ENCODE measurements at places on chromosomes 5 and 9.

DNA sequence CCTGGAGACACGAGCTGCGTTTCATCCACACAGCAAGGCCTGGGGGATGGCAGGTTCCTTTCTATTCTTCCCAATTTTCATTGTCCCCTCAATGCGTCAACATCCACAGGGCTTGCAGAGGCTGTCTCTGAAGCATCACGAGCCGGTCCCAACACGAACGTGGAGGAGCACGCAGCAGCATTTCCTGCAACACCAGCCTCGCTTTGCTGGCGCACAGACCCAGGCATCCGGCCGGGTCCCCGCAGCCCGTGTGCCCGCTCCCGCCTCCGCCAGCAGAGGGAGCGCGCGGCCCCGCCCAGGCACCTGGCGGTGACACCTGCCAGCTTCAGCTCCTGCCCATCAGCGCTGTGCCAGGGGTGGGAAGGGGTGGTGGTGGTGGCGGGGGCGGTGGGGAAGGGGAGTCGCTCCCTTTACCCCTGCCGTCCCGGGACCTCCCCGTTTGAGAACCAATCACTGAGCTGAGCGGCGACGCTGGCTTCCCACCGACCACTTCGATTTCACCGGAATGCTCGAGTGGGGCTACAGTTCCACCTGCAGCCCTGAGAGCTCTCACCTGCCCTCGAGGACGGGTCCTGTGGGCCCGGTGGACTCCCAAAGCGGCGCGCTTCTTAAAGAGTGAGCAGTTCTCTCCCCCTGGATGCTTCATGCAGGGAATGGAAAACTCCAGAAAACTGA lies 464.5 kb downstream of the ICE1 start:
- DNase-seq, result no peak

GRCh38 chr5:65068410-65068809 lies 299.7 kb downstream of the CWC27 start:
- DNase-seq, result no peak

DNA sequence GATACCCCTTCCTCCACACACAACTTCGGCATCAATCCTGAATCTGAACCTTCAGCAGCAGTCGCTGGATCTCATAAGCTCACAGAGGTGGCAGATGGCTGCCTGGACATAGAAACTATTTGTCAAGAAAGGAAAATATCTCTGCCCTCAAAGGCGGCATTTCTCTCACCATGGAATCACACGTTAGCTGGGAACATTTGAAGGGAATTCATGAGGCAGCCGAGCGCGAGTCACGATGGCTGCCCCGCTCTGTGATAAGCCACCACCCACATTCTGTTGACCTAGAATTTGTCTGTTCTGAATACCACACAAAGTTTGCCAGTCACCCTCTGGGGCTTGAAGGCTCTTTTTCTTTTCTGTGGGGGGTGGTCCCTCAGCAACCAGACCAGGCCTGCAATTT lies 157.9 kb downstream of the FSTL4 start:
- DNase-seq, result no peak

DNA sequence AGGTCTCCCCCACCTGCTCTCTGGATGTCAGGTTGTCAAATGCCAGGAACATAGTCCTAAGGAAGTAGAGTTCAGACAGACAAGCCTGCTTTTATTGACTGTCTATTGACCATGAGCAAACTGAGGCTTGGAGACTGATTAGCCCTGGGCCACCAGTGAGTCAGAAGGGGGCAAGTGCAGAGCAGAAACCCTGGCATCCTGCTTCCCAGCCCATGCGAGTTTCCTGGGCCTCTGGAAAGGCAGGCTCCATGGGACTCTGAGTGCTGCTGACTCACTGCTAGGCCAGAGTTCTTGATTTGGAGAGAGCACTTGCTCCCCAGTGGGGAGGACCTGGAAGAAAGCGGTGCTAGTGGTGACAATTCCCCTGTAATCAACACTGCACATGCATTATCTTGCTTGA lies 2.8 kb upstream of the HBEGF start:
- no peak for DNase-seq

- peak; percentile 76 for DNase-seq
These were observed 45.9 kb upstream of the PJA2 start for GRCh38 chr5:109455598-109456096.

DNA sequence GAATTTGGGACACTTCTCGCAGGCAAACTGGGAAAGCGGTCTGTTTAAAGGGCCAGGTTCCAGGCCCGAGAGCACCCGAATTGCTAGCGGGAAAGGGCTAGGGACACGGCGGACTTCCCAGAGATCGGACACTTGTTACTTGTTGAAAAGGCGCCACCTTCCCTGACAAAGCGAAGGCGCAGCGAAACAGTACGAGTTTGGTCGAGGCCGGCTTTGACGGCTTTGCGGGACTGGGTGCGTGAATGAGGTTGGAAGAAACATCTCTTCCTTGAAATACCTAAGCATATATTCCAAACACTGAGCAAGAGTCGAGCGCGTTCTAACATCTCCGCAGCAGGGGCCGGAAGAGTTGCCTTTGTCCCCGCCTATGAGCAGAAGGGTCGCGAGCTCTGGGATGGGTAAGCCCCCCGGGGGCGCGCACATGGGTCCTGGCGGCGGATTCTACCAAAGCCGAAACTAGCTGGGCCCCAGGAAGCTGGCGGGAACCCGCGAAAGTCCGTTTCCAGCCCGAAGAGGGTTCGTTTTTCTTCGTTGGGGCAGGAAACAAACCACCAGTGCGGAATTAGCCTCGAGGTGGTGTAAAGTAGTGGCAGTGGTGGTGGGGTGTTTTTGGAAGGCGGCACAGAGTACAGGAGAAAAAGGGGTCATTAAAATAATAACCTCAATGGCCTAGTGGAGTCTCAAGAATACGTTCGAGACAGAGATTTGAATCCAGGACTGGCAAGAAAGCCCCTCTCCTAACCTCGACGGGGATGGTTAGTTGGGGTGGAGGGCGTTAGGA lies 1.5 kb downstream of the GDNF start:
- DNase-seq, result peak; percentile 33

DNA sequence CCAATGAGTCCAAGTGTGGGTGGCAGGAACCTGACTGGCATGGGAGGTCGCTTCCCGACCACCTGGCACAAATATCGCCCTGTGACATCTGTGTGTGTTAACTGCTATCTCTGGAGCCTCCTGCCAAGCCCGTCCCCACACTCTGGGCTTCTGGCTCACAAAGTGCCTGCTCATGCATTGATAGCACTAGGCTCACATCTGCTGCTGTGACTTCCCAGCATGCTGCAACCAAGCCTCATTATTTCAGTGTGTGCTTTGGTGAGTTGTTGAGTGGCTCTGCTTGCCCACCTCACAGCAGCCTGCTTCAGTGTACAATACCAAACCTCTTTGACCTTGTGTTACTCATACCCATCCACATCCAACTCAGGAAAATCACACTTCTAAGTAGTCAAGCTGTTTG lies 139.8 kb downstream of the APBA1 start:
- DNase-seq, result no peak

DNA sequence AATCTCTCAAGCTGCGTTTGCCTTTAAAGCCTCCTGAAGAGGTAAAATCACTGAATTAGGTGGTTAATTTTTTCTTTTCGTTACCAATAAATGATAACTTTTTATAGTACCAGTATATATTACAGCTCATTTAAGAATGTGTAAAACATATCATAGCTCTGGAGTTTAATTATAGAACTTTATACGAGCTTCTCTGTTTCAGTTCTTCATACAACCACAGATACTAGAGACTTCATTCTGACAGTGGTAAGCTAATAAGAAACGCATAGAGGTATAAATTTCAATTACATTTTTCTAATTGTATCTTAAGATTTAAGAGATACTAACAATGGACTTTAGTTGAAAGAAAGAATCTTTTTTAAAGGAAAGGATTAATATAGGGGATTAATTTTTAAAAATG lies 73.9 kb downstream of the PBX3 start:
- no peak for DNase-seq

DNA sequence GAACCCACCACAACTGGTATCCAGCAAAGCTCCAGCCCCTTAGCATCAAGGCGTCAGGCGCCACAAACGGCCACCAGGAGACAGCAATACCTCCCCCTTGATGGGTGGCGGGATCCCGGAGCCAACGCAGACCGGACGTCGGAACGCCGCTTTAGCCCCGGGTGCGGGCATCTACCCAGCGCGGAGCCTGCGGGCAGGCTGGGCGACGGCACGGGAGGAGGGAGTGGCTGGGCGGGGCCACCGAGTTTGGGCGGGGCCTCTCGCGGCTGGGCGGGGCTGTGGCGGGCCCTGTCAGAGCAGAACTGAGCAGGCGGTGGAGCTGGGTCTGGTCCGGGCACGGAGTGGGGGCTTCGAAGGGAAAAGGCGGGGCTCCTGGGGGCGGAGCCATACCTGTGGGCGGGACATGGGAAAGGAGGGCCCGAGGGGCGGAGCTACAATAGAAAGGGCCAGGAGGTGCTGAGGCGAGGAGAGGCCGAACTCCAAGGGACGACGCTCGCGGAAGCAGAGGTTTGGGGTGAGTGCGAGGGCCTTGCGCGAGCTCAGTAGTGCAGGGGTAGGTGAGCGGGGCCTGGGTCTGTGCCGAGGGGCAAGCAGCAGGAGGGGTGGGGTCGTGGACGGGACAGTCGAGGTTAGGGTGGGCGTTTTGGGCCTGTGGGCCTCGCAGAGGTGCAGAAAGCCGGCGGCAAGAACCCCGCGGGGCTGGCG lies 40.2 kb upstream of the GARNL3 start:
- DNase-seq, result peak; percentile 85

DNA sequence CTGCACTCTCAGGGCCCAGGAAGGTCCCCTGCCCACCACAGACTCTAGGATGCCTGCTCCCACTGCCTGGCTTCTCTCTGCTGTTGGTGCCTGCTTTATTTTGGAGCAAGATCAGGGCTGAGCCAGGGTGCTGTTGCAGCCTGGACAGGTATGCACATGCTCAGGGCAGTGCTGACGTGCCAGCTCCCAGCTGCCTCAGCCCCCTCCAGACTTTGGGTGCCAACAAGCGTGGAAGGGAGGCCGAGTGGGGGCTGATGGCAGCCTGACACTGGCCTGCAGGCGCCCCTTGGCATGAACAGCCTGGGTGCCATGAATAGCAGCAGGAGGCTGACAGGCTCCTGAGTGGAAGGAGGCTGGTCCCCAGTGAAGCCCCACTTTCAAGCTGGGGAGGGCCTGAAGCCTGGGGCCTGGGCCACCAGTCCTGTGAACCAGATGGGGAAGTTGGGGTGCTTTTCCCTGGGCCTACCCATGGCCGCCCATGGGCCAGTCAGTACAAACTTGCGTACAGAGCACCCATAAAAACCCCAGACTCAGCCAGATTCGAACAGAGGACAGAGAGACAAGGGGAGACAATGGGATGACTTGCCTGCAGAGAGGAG lies 6.8 kb downstream of the AMBP start:
- DNase-seq, result no peak

DNA sequence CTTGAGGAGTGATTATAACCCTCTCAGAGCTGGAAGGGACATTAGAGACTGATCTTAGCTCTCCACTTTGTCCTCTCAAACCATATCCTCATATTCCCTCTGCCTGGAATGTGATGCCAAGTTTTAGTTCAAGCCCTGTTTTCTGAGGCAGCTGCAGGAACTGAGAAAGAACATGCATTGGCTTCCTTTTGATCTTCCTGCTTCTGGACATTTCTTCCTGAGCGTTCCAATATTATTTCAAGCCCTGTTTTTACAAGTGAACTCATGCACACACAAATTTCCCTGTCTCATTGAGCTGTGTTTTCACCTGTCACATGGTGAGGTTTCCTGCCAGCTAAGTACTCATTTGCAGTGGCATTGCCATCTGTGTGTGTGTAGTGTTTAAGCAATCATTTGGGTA lies 17.0 kb downstream of the FOCAD start:
- no peak for DNase-seq

- DNase-seq, result no peak
These were observed 219.5 kb downstream of the PCSK5 start for GRCh38 chr9:76109953-76110352.

DNA sequence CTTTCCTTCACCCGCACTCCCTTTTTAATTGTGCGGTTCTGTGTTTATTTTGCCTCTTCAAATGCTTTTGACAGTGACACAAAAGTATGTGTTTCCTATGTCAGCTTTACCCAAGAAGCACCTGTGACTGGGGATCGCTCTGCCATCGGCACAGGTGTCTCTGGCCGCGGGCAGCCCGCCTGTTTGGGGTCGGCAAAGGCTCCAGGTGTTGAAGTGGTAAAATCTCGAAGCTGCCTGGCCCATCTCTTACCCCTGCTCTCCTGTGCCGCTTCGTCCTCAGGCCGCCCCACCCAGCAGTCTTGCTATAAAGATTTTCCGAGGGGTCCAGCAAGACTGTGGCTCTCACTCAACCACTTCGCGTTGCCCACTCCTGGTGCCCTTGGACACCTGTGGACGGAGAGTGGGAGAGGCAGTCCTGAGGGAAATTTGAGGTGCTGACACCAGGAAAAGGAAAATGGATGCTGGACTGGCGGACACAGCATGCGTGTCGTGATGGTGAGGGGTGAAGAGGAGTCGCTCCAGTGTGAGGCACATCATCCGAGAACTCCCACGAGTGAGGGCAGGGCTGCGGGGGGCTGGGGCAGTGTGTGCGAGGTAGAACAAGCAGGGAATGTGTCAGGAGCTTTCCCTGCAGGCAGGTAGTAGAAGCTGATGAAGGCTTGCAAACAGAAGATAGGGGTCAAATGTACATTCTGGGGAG lies 29.1 kb upstream of the CEP72 start:
- DNase-seq, result no peak

DNA sequence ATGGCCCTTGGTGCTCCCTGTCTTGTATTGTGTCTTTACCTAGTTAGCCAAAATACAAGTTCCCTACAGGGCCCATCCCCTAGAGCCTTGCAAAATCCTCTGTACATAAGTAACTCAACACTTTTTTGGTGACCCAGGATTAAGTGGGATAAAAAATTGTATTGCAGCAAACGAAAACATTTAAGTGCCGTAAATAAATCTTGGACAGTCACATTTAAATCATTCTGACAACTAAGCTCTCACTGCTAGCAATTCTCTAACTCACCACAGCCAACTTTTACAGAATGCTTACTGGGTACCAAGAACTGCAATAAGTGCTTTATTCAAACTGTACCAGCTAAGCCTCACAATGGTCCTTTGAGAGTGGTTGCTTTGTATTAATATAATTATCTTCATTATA lies 56.6 kb downstream of the GNAQ start:
- no peak for DNase-seq

DNA sequence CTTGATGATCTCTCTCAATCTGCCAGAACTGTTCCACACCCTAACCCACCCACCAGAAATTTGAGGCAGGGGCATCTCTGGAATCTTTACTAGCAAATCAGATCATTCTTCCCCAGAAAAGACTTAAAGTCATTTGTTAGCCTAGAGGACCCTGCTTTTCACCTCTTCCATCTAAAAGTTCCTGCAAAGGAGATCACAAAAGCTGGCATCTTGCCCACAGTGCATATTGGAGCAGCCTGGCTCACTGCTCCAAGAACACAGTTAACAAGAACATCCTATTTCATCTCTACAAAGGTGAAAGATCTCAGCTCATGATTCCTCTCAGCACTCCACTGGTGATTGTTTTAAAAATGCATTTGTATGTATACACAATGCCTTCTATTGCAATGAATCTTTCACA lies 36.3 kb downstream of the GABRP start:
- no peak for DNase-seq
